Activated T-helper 17 cell treated with anti-CD3 and anti-CD28 coated beads, Interleukin-2, amount 50 U/mL, for 72 hours (primary cell): ENCODE measurements at places on chromosomes 7 and 10.

DNA sequence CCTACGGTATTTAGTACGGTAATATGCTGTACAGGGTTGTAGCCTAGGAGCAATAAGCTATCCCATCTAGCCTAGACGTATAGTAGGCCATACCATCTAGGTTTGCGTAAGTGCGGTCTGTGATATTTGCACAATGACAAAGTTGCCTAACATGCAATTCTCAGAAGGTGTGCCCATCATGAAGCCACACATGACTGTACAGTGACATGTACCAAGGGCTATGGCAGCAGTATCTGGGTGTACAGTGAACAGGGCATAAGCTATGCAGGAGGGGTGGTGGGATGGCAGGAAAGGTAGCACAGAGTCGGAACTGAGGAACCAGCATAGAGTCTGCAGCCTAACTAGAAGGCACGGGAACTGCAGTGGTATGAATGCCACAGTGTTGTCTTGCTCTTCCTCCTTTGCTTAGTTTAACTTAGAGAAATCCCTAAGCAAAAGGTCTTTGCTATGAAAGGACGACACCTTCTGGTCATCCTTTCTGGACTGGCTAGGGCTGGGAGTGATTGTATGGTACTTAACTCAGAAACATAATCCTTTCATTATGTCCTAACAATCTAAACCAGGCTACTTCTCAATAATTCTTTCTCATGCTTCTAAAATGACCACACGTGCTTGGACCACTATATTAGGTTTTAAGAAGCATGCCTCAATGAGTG, 93.5 kb downstream of the DYNC1I1 start:
- ATAC-seq: no peak

DNA sequence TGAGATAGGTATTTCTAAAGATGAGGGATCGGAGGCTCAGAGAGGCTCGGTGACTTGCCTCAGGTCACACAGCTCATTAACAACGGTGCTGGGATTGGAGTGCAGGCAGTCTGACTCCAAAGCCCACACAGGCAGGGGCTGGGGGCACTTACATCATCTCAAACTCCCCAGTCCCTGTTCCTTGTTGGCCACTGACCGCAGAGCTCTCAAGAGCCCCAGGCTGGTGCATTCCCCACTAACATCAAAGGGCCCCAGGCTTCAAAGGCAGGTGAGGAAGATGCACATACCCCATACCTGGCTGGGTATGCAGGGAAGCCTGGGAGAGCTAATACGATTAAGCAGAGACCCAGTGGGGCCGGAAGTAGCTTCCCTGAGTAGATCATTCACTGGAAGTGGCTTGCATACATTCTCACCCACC, 13.7 kb upstream of the NODAL start:
- no peak for ATAC-seq

DNA sequence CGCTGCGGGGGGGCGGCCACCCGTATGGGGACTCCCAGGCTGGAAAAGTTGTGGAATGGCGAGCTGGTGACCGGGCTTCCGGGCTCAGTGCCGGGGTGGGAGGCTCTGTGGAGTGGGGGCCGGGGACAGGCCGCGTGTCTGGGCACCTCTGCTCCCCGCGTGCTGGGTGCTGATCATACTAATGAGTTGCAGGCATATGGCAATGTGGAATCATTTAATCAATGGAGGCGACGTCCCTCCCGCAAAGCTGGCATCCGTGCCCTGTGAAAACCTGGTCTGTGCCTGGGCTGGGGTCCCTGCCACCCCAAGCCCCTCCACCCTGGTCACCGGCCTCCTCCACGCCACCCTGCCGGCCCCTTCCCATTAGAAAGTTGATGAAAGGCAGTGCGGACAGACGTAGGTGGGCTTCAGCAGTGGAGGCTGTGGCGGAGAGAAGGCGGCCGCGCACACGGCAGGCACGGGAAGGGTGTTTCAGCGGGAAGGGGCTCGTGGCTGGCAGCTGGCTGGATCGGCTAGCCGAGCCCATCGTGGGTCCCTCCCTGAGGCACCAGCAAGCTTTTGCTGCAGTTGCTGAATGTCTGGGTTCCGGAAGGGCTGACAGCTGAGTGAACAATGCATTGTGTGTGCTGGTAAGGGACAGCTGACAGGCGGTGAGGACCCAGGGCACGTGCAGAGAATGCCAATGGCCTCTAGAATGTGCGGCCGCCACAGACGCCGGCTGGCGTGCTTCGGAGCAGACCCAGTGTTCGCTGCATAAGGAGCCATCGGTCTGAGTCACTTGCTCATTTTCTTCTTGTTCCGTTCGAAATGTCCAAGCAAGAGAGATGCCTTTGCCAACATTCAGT, 1.5 kb downstream of the ADGRA1 start:
- ATAC-seq: no peak

- no peak for ATAC-seq
Observed at GRCh38 chr7:157271315-157271990, 65.4 kb upstream of the DNAJB6 start.

GRCh38 chr7:148911626-148912025, 27.5 kb upstream of the EZH2 start:
- no peak for ATAC-seq

GRCh38 chr10:7045891-7046599, 364.8 kb downstream of the SFMBT2 start:
- peak; percentile 87 for ATAC-seq

GRCh38 chr7:107538001-107538400, 25.7 kb downstream of the COG5 start:
- no peak for ATAC-seq

- ATAC-seq: no peak
Observed at GRCh38 chr10:101094121-101094879, 32.5 kb downstream of the KAZALD1 start.

GRCh38 chr7:144653449-144653848, 182.4 kb downstream of the TPK1 start:
- ATAC-seq: no peak

- peak; percentile 91 for ATAC-seq
Observed at GRCh38 chr10:15141136-15142054, 27.1 kb downstream of the NMT2 start.

DNA sequence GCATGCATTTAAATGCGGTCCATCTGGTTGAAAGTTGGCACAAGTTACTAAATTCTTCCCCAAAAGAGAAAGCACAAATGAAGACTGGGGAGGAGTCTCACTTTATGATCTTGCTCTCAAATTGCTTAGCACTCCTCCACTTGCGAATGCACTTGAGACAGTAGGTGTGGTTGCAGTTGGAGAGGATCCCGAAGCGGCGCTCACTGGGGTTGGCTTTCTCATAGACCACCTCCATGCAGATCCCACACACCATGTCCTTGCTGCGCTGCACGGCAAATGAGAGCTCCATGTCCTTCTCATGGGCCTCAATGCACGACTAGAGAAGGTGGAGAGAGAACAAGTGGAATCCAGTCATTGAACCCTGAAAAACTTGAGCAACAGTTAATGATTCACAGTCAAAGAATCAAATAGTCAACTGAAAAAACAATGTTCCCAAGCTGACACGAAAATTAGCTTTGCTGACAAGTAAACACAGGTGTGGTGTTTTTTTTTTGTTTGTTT, 22.7 kb downstream of the MKRN1 start:
- ATAC-seq: no peak

GRCh38 chr10:3445648-3446047, 273.1 kb upstream of the PITRM1 start:
- no peak for ATAC-seq

GRCh38 chr7:69787736-69788431, 189.6 kb downstream of the AUTS2 start:
- ATAC-seq: no peak

- ATAC-seq: no peak
Observed at GRCh38 chr7:96417784-96418183, 95.9 kb upstream of the SLC25A13 start.

DNA sequence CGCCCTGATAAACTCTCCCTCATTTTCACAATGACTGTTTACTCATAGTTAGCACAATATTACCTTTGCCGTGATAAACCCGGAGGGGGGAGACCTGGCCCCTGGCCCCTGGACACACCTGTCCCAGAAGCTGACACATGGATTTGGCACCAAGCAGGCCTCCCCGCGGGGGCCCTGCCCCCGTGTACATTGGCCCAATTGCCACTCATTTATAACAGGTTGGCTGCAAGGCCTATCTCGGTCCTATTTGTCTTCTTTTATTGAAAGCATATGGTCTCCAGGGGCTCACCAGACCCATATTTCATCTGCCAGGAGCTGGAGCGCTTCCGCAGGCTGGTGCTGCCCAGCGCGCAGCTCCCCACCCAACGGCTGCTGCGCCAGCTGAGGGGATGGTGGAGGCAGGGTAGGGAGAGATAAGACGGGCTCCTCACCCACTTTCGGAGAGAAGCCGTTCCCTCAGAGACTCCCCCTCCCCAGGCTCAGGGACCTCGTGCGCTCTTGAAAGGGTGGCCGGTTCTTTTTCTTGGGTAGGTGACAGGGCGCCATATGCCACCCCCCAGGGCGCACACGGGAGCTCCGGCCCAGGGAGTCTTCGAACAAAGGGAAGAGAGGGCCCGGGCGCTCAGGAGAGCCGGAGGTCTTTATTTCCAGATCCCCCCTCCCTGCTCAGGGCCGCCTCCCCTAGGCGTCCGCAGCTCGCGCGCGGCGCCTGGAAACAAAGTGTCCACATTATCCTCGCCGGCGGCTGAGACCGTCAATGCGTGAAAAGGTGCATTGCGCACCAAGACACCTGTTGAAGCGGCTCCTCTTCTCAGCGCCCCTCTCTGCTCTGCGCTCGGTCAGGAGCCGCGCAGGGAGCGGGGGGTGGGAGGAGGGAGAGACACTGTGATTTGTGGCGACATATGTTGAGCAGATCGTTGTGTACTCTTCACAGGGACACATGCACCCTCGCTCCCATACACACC, 4.3 kb upstream of the NEUROG3 start:
- no peak for ATAC-seq

DNA sequence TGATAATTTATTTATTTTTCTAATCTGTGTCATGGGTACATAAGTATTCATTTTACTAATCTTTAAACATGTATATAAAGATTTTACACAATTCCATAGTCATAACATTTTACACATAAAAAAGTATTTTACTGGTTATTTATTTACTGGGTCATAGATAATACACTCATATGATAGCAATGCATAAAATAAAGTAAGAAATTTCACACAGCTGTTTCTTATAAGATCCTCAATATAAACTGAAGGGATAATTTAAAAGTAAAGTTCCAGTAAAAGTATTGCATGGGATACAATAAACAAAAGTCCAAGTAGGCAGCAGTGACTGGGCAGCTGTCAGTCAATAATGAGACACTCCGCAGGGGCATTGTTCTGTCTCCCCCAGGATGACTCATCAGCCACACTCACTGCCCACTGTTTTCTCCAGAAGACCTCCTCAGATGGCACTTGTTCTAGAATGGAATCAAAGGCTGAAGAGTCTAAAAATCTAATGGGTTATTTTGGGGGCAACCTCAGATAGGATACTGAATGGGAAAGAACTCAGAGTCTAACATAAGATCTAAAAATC, 32.7 kb downstream of the DPY19L1 start:
- ATAC-seq: no peak

- ATAC-seq: no peak
Observed at GRCh38 chr7:74009719-74010118, 18.3 kb upstream of the ELN start.

DNA sequence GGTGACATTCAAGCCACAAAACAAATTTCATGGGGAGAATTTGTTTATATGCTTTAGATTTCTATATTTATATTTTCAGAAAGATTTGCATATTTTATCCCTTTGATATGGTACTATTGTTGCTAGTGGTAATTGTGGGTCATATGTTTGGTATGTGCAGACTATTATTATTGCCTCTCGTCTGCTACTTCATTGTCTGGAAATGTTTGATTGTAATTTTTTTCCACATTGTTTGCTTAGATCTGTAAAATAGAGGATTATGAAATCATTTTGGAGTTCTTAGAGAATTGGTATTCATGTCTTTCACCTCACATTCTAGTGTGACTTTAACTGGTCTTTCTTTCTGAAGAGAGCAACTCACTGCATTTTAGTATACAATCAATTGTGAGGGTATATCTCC, 44.7 kb downstream of the MYO3A start:
- no peak for ATAC-seq

DNA sequence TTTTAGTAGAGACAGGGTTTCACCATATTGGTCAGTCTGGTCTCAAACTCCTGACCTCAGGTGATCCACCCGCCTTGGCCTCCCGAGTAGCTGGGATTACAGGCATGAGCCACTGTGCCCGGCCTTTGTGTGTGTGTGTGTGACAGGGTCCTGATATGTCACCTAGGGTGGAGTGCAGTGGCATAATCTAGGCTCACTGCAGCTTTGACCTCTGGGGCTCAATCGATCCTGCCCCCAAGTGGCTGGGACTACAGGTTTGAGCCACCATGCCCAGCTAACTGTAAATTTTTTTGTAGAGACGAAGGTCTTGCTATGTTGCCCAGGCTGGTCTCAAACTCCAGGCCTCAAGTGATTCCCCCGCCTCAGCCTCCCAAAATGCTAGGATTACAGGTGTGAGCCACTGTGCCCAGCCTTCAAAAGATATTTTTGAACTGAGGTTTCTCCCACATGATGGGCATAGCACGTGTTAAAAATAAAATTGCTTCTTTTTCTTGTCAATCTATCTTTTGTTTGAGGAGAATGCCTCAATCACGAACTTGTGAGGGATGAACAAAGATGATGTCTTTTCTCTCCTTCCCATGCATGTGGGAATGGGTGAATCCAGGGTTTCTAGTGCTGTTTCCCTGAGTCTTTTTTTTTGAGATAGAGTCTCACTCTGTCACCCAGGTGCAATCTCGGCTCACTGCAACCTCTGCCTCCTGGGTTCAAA, 30.8 kb upstream of the PSAP start:
- ATAC-seq: no peak

GRCh38 chr7:107113866-107114265, 54.9 kb upstream of the HBP1 start:
- ATAC-seq: no peak

- ATAC-seq: no peak
Observed at GRCh38 chr10:29826801-29827450, 192.2 kb upstream of the SVIL start.

GRCh38 chr10:83701799-83702198, 437.5 kb upstream of the GHITM start:
- no peak for ATAC-seq

DNA sequence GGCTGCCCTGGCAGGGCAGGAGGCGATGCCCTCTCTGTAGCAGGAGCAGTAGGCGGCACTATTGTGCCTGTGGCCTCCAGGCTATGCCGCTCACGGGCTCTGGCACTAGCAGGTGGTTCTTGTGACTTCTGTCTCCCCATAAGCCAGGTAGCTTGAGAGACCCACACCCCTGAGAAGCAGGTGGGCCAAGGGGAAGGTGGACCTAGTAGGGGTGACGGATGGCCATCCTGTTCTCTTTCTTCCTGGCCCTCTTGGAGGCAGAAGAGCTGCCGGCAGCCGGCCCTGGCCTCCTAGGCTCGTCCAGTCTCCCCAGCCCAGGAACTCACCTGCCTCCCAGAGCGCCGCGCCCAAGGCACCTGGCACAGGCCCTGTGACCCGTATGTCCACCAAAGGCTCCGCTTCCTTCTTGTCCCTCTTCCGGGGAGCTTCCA, 15.4 kb downstream of the MMRN2 start:
- no peak for ATAC-seq

DNA sequence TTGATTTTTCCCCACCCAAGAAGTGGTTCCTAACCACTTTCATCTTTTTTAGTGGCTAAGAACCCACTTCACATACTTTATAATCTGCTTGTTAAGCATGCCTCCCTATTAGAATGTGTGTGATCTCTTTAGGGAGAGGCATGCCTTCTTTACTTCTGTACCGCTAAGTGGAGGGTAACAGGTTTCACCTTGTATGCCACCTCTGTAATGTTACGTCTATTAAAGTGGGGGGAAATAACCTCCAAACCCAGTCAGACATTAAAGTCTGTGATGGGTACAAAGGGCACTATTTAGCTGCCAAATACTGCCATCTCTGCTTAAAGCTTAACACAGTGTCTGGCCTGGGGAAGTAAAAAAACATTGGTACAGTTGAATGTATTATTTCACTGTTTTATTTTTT, 51.9 kb downstream of the EPC1 start:
- no peak for ATAC-seq

- no peak for ATAC-seq
Observed at GRCh38 chr7:44736896-44737295, 11.8 kb upstream of the ZMIZ2 start.
